ENCODE measurements at places on chromosomes 12 and 14.

GRCh38 chr12:131724534-131724933 lies 13.6 kb downstream of the SFSWAP start:
- no peak overlapping the region for H3K4me3 ChIP-seq
- H3K27ac ChIP-seq, result peak overlapping the region; percentile 72
- peaks cover 67% of the 10 kb centered on the region for H3K36me3 ChIP-seq
- peaks cover 23% of the 10 kb centered on the region for H3K4me1 ChIP-seq

- H3K27me3 ChIP-seq, result no peaks in the 10 kb centered on the region
- peaks cover 22% of the 10 kb centered on the region for H3K4me1 ChIP-seq
- no peak overlapping the region for H3K4me3 ChIP-seq
- H3K36me3 ChIP-seq, result peaks cover 2% of the 10 kb centered on the region
- DNase-seq, result no peak
These were observed 70.7 kb downstream of the TAOK3 start for GRCh38 chr12:118302053-118302452.

- no peak for DNase-seq
- H3K27me3 ChIP-seq, result no peaks in the 10 kb centered on the region
- H3K4me1 ChIP-seq, result peaks cover 57% of the 10 kb centered on the region
- peaks cover 39% of the 10 kb centered on the region for H3K36me3 ChIP-seq
These were observed 138.1 kb upstream of the HIF1A start for GRCh38 chr14:61557262-61557661.

DNA sequence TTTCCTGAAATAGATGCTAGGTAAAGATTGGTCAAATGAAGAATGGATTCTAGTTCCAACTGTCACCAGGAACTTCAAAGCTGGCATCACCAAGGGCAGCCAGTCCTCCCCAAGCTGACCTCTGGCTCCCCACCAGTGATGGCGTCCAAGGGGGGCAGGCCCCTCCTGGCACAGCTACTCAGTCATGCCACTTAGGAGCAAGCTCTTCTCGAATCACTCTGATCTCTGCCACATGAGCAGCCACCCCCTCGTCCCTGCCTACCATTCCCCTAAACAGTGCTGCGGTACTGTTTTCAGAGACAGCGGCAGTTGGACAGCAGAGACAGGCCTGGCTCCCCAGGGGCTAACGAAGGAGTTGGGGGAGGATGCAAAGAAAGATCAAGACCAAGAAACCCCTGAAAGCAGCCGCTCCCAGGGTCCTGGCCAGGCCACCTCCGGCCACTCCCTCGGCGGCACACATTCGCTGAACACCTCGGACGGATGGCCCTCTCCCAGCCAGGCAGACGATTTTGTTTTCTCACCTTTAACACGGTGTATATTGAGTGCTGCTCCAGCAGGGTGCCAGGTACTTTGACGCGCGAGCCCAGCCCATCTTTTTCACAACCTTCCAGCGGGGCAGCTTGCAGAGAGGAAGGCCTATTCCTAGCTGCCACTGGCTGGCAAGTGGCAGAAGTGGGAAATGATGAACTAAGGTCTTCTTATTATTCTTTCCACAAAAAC lies 47.4 kb downstream of the ARL6IP4 start:
- H3K36me3 ChIP-seq, result peaks cover 2% of the 10 kb centered on the region
- no peak overlapping the region for H3K27ac ChIP-seq
- peaks cover 17% of the 10 kb centered on the region for H3K4me1 ChIP-seq
- no peak overlapping the region for H3K4me3 ChIP-seq
- DNase-seq, result no peak

Data from activated CD8-positive, alpha-beta T cell treated with anti-CD3 and anti-CD28 coated beads, Interleukin-2, amount 10 ng/mL, durations not matched to agents 7 days and 5 days (primary cell).